ENCODE measurements at places on chromosomes 3 and 15. TPM values are rescaled to one million over a fixed set of nuclear protein-coding genes. Genes with fewer than 3 reads are reported as not detected.

SLC22A13 gene
- 0.21 TPM for total RNA-seq

GRCh38 chr3:123941121-123941520, 19.9 kb downstream of the CCDC14 start:
- no peak for DNase-seq

GRCh38 chr15:100939791-100940190, 20.6 kb downstream of the LRRK1 start:
- no peak for DNase-seq

GRCh38 chr3:30292192-30292893, 314.1 kb upstream of the TGFBR2 start:
- DNase-seq, result no peak

SAMMSON gene
- total RNA-seq, result not detected

GRCh38 chr3:51539291-51539941, 897 bp downstream of the RAD54L2 start:
- DNase-seq, result peak; percentile 29

GRCh38 chr3:128436214-128436613, 30.5 kb downstream of the DNAJB8 start:
- no peak for DNase-seq

- DNase-seq, result peak; percentile 78
Measured at GRCh38 chr3:132445817-132446216, 28.5 kb downstream of the DNAJC13 start.

DNA sequence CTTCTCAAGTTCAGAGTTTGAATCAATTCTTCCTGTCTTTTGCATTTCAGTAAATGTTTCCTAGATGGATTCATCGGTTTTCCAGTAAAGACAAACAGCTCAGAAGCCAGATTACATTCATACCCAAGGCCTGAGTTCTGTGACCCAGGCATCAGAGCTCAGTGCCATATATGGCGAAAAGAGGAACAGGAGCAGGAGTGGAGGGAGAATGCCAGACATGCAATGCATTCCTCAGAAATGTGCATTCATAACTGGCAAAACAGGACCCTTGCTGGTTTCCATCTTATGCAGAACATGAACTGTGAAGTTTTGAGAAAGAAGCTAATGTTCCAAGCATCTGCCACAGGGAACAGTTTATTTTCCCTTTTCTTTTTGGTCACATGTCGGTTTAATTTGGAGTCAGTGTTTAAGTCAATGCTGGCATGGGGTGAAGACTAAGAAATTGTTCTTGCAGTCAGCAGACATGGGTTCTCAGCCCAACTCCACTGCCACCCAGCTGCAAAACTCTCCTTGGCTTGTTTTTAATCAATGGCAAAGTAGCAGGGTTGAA, 116.5 kb downstream of the LPP start:
- DNase-seq, result peak; percentile 81

DNA sequence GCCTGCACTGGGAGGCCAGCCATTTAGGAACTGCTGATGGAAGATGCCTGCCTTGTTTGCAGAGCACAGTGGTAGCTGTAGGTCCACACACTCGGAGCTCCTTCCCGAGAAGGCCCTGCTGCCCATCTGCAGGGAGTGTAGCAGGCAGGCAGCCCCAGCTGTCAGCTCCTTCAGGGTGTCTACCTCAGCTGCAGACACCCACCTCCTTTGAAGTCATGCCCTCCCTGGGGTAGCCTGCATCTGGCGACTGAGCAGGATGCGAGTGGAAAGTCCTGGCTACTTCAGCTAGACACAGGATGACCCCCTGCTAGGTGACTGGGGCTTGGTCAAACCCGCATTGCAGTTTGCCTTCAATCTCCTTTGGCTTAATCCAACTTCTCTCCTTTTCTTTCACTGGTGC, 93.2 kb upstream of the TLE3 start:
- no peak for DNase-seq
